ENCODE measurements at places on chromosomes 16 and 17. TPM values are rescaled to one million over a fixed set of nuclear protein-coding genes. Genes with fewer than 3 reads are reported as not detected.

SGCA gene
- total RNA-seq = 1.9 TPM

TMC7 gene
- 0.50 TPM for total RNA-seq

STXBP4 gene
- 13.9 TPM for total RNA-seq

CYTH1 gene
- 9.0 TPM for total RNA-seq

PAQR4 gene
- total RNA-seq = 3.6 TPM

ITGAD gene
- total RNA-seq = not detected

HOXB5 gene
- total RNA-seq = not detected

FNDC8 gene
- not detected for total RNA-seq

RAB26 gene
- total RNA-seq = 1.1 TPM

EFNB3 gene
- total RNA-seq = 0.12 TPM

RTN4RL1 gene
- 0.11 TPM for total RNA-seq

ITFG1 gene
- 68.2 TPM for total RNA-seq

TVP23B gene
- 99.5 TPM for total RNA-seq

NACA2 gene
- not detected for total RNA-seq

Data from uterine smooth muscle cell (primary cell).